SK-N-SH (cell line): ENCODE measurements at places on chromosomes 11 and 22. TPM values are rescaled to one million over a fixed set of nuclear protein-coding genes. Genes with fewer than 3 reads are reported as not detected.

GRCh38 chr11:60797846-60798630 is 12.9 kb downstream of the MS4A10 start:
- peaks cover 36% of the 10 kb centered on the region; the same call in 1 of the 2 replicates for H3K27me3 ChIP-seq
- H3K4me1 ChIP-seq = no peaks in the 10 kb centered on the region
- DNase-seq = no peak
- no peak overlapping the region for H3K27ac ChIP-seq
- H3K4me3 ChIP-seq = no peak overlapping the region

GRCh38 chr11:36333897-36334296 is 37.8 kb downstream of the PRR5L start:
- H3K4me3 ChIP-seq = no peak overlapping the region
- DNase-seq = peak; percentile 36
- no peaks in the 10 kb centered on the region for H3K27me3 ChIP-seq
- no peaks in the 10 kb centered on the region for H3K36me3 ChIP-seq

DNA sequence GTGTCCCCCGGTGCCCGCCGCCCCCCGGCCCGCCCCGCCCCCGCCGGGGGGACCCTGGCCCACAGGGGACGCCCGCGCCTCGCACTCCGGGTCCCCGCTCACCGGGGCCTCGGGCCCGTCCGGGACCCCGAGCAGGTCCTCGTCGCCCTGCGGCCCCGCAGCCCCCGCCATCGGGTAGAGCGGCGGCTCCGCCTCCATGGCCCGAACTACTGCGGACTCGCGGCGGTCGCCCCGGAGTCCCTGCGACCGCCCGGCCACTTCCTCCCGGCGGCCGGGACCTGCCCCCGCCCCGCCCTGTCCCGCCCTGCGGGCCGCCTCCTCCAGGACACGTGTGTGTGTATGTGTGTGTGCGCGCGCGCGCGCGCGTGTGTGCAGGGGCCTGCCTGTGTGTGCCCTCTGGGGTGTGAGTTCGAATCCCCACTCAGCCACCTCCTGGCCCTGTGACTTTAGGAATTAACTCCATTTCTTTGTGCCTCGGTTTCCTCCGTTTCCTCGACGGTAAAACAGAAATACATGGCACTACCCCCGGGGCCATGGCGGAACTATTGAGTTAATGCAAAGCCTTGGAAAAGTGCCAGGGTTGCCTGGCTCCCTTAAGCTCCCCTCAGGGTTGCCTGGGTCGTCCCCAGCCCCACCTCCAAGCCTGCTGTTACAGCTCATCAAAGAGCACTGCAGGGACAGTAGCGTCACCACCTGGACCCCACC is at the start of gene UNC93B1:
TSS of gene UNC93B1 (minus strand) at position 252 of the 705 bp plus-strand sequence. CDS start at position 198, 54 bp downstream.
- H3K36me3 ChIP-seq = no peaks in the 10 kb centered on the region; the same call in 1 of the 2 replicates
- no peaks in the 10 kb centered on the region for H3K27me3 ChIP-seq
- no peak within 1 kb of the TSS for H3K27ac ChIP-seq
- H3K4me1 ChIP-seq = no peaks in the 10 kb centered on the region
- DNase-seq = peak; percentile 97

DNA sequence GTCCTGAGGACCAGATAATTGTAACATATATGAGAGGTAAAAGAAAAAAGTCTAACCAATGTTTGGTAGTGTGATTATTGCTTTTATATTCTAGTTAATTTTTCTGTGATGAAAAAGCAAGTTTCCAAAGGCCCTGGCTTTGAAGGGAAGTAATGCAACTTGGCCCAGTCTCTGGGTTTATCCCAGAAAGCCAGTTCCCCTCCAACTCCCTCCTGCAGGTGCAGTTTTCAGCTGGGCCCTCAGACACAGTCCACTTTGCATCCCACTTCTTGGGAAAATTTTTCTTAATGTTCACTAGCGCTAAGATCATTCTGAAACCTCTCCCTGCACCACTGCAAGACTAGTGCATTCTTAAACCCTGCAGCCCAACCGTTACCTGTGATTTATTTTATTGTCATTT is 586.8 kb downstream of the NTM start:
- no peak for DNase-seq
- peaks cover 4% of the 10 kb centered on the region for H3K36me3 ChIP-seq
- peaks cover 6% of the 10 kb centered on the region; the same call in 1 of the 2 replicates for H3K4me1 ChIP-seq
- no peak overlapping the region for H3K4me3 ChIP-seq
- no peaks in the 10 kb centered on the region for H3K27me3 ChIP-seq

Gene TRPC6
- not detected in 2 replicates for polyA plus RNA-seq

DNA sequence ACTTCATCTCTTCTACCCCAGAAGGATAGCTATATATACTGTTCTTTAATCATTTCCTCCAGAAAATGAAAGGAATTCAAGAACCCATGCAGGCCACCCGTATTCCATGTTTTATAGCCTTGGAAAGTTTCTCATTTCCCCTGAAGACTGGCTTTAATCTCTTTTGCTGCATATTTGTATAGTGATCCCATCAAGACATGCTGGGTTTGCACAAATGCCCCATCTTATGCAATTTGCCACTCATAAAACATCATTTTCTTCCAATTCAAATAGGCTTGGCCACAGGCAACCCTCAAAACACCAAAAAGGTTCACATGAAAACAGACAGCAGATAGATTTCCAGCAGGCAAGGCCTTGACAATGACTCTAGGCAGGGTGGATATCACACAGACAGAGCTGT is 28.3 kb upstream of the APOA1 start:
- H3K27ac ChIP-seq = no peak overlapping the region
- H3K36me3 ChIP-seq = peaks cover 30% of the 10 kb centered on the region
- no peak for DNase-seq
- no peaks in the 10 kb centered on the region for H3K27me3 ChIP-seq
- H3K4me3 ChIP-seq = no peak overlapping the region
- H3K4me1 ChIP-seq = peaks cover 20% of the 10 kb centered on the region

DNA sequence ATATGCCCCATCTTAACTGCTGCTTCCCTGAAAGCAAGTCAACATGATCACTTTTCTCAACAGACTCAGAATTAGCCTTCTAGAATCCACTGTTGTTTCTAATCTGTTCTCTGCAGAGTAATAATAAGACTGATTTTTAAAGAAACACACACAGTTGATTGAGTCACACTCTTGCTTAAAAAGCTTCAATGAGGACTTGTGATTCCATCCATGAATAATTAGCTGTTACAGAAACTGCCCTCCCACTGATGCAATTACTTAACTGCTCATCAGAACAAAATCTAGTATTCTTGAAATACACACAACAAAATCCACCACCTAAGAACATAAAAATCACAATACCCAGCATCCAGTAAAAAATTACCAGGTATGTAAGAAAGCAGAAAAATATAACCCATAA is 100.5 kb upstream of the TIMP3 start:
- H3K27ac ChIP-seq = no peak overlapping the region
- H3K36me3 ChIP-seq = no peaks in the 10 kb centered on the region
- DNase-seq = no peak
- H3K27me3 ChIP-seq = no peaks in the 10 kb centered on the region

- no peak overlapping the region for H3K27ac ChIP-seq
- H3K27me3 ChIP-seq = no peaks in the 10 kb centered on the region
- H3K36me3 ChIP-seq = no peaks in the 10 kb centered on the region
- H3K4me1 ChIP-seq = no peaks in the 10 kb centered on the region
- H3K4me3 ChIP-seq = no peak overlapping the region
Observed at GRCh38 chr11:115126092-115126491, 378.1 kb downstream of the CADM1 start.

DNA sequence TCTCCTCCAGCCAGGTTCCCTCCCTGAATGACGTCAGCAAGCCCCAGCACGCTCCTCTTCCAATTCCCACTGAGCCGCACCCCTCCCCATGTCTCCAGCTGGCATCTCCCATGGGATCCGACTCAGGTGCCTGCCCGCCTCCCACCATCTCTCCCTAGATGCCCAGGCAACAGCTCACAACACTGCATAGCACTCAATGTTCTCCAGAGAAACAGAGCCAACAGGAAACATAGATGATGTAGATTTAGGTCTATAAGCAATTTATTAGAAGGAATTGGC is 532.3 kb downstream of the BRD1 start:
- H3K27me3 ChIP-seq = no peaks in the 10 kb centered on the region; the same call in 1 of the 2 replicates
- no peak overlapping the region for H3K27ac ChIP-seq
- no peak overlapping the region for H3K4me3 ChIP-seq
- H3K36me3 ChIP-seq = no peaks in the 10 kb centered on the region
- DNase-seq = no peak

DNA sequence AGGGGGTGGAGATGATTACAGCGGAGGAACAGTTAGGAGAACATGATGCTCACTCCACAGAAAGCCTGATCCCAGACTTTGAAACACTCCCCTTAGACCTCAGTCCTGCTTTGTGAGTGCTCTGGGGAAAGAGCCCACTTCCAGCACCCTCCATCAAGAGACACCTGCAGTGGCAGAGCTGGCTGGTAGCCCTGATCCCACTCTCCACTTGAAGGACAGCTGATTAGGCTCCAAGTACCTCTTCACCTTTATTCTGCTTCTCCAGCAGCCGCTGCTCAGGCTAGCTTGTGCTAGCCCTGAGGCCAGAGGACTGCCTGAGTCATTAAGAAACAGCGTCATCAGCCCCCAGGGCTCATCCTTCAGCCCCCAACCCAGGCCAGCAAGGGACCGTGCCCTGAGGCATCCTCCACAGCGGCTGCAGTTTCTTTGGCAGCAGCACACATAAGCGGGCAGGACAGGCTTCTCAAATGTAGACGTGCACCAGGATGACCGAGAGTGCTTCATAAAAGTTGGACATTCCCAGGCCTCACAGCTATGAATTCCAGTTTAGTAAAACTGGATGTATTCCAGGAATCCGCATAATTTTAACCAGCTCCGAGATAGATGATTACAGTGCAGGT is 146.0 kb upstream of the TBCEL start:
- H3K36me3 ChIP-seq = no peaks in the 10 kb centered on the region
- H3K4me3 ChIP-seq = no peak overlapping the region
- no peaks in the 10 kb centered on the region for H3K27me3 ChIP-seq
- no peak overlapping the region for H3K27ac ChIP-seq
- DNase-seq = no peak

Gene LRRC56
- polyA plus RNA-seq = 1.2 and 1.4 TPM in 2 replicates

- H3K36me3 ChIP-seq = peaks cover 14% of the 10 kb centered on the region
- no peak overlapping the region for H3K4me3 ChIP-seq
- H3K4me1 ChIP-seq = no peaks in the 10 kb centered on the region
- no peak for DNase-seq
Observed at GRCh38 chr11:78533399-78533798, 41.3 kb downstream of the NARS2 start.

DNA sequence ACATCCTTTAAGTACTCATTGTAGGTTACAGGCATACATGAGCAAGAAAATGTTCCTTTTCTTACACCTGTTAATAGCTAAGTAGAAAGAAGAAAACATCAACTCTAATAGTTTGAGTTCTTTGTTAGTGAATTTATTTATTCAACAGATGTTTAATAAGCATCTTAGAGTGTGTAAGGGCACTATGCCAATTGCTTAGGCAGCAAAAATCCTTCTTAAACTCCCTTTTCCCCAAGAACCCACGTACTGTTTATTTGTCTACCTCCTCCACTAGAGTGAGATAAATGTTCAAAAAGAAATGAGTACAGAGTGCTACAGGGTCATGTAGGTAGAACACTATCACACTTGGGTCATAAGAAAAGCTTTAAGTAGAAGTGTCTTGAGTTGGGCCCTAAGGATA is 131.4 kb downstream of the CD44 start:
- H3K4me3 ChIP-seq = no peak overlapping the region
- peaks cover 10% of the 10 kb centered on the region; the same call in 1 of the 2 replicates for H3K4me1 ChIP-seq
- no peak for DNase-seq
- no peak overlapping the region for H3K27ac ChIP-seq

DNA sequence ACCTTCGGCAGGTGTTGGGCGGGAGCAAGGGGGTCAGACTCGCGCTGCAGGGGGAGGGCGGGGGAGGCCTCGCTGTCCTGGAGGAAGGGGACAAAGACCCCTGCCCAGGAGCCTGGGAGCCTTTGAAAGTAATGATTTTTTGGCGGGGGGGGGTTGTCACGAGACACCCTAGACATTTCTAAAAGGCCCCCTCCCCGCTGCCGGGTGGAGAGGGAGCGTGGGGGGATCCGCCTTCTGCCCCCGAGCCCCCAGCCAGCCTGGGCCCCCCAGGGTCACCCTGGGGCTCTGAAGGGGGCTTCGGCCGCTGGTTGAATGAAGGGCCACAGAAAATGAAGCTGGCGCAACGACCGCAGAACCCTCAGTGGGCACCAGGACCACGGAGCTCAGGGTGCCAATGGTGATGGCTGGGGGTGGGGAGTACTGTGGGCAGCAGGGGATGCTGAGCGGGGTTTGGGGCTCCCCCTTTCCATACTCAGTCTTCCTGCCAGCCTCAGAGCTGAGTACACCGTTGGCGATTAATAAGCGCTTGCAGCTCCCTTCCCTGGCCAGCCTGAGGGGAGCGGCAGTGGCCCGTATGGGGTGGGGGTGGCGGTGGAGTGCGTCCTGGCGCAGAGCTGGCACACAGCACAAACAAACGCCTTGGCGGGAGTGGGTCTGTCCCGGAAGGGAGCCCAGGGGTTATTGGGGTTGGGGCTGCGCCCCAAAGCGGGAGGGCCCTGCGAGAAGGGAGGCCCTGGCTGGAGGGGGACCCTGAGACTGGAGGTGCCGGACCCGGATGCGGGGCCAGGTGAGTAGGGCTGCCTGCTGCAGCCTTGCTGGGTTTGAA is 1.2 kb upstream of the DUSP8 start:
- peak overlapping the region; percentile 60; the same call in 1 of the 2 replicates for H3K27ac ChIP-seq
- H3K36me3 ChIP-seq = no peaks in the 10 kb centered on the region
- H3K4me3 ChIP-seq = peak overlapping the region; percentile 57
- H3K4me1 ChIP-seq = peaks cover 31% of the 10 kb centered on the region; the same call in 1 of the 2 replicates
- peaks cover 4% of the 10 kb centered on the region; the same call in 1 of the 2 replicates for H3K27me3 ChIP-seq
- DNase-seq = peak; percentile 58

GRCh38 chr11:17751558-17751957 is 17.0 kb downstream of the KCNC1 start:
- no peak overlapping the region for H3K4me3 ChIP-seq
- H3K27ac ChIP-seq = no peak overlapping the region
- H3K36me3 ChIP-seq = no peaks in the 10 kb centered on the region
- no peak for DNase-seq
- H3K4me1 ChIP-seq = no peaks in the 10 kb centered on the region; the same call in 1 of the 2 replicates
- no peaks in the 10 kb centered on the region for H3K27me3 ChIP-seq

GRCh38 chr11:44946263-44946662 is 4.4 kb downstream of the TP53I11 start:
- no peak overlapping the region for H3K27ac ChIP-seq
- no peak overlapping the region for H3K4me3 ChIP-seq
- no peaks in the 10 kb centered on the region for H3K27me3 ChIP-seq
- no peaks in the 10 kb centered on the region for H3K36me3 ChIP-seq

Gene SOX10
- not detected in 2 replicates for polyA plus RNA-seq

DNA sequence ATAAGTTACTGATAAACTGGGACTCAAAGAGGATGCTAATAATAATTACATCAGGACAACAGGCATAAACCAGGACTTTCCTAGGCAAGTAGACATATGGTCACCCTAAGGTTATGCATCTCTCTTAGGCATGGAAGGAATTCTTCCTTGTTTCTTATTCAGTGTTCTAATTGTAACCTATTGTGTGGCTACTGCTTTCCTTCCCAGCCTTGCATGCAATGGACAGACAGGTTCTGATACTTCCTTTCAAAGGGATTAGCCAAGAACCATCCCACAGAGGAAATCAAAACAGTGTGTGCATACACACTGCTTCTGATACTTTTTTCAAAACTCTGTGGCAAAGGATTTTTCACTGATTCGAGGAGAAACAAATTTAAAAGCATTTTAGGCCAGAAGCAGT is 48.3 kb downstream of the RRAS2 start:
- H3K27ac ChIP-seq = no peak overlapping the region
- no peaks in the 10 kb centered on the region for H3K36me3 ChIP-seq
- no peak overlapping the region for H3K4me3 ChIP-seq
- H3K27me3 ChIP-seq = no peaks in the 10 kb centered on the region

GRCh38 chr11:110070176-110070575 is 23.0 kb upstream of the ZC3H12C start:
- H3K36me3 ChIP-seq = no peaks in the 10 kb centered on the region
- no peak overlapping the region for H3K27ac ChIP-seq
- no peak for DNase-seq
- H3K27me3 ChIP-seq = no peaks in the 10 kb centered on the region
- no peak overlapping the region for H3K4me3 ChIP-seq

GRCh38 chr11:13258855-13259254 is 18.7 kb upstream of the BMAL1 start:
- H3K36me3 ChIP-seq = no peaks in the 10 kb centered on the region
- no peaks in the 10 kb centered on the region for H3K27me3 ChIP-seq
- H3K4me1 ChIP-seq = peaks cover 23% of the 10 kb centered on the region
- no peak for DNase-seq
- H3K27ac ChIP-seq = no peak overlapping the region
